ENCODE measurements at places on chromosomes 5 and 9.

GRCh38 chr5:1007221-1007680, 1.4 kb upstream of the NKD2 start:
- DNase-seq: no peak

GRCh38 chr5:59661954-59662615, 231.4 kb downstream of the PDE4D start:
- DNase-seq: no peak

GRCh38 chr5:18972177-18972576, 1015.8 kb downstream of the CDH18 start:
- DNase-seq: no peak

- no peak for DNase-seq
Measured at GRCh38 chr5:10301842-10302610, 5.7 kb downstream of the CMBL start.

- no peak for DNase-seq
Measured at GRCh38 chr5:95973793-95974325, 12.2 kb upstream of the ELL2 start.
